ENCODE measurements at places on chromosomes 7 and 10. TPM values are rescaled to one million over a fixed set of nuclear protein-coding genes. Genes with fewer than 3 reads are reported as not detected.
A peak's percentile ranks its signal among the peaks of the same experiment; 100 is the strongest.

The OR9A2 gene
- total RNA-seq: not detected

GRCh38 chr10:43679509-43679908 is 30.8 kb upstream of the ZNF32 start:
- DNase-seq: peak; percentile 34

DNA sequence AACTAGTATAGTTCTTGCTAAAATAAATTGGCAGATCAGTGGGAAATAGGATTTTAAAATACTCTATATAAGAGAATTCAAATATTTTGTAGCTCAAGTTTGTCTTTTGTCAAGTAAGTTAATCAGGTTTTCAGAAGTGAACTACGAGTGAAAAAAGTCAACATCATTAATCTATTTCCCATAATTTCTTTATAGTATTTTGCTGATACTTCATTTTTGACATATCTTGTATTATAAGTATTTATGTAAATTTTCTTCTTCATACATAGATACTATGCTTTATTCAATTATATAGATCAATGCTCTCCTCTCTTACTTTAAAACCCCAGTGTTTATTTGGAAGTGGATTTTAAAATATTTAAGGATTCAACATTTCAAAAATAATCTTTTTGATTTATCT is 360.7 kb downstream of the THSD7A start:
- no peak for DNase-seq

DNA sequence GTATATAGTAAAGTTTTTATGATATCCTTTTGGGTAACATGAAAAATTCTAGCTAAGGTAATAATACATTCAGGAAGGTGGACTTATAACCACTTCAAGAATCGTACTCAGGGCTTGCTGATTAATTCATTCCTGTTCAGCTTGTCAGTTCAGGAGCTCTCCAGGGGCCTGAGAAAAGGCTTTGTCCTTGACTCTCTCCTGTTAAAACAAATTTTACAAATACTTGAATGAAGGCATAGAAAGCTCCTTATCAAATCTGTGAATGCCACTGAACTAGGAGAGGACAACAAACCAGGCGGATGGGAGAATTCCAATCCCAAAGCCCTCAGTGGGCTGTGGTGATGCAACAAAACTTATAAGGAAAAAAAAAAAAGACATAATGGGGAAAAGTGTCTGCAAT is 354.5 kb upstream of the ZMIZ1 start:
- no peak for DNase-seq

GRCh38 chr10:95785317-95785716 is 29.4 kb downstream of the ENTPD1 start:
- no peak for DNase-seq

- no peak for DNase-seq
Observed at GRCh38 chr7:133520248-133520647, 267.4 kb downstream of the EXOC4 start.

Measured in mucosa of gallbladder (tissue), 1 donor.